ENCODE measurements at places on chromosomes 1 and 21.
A peak's percentile ranks its signal among the peaks of the same experiment; 100 is the strongest.

DNA sequence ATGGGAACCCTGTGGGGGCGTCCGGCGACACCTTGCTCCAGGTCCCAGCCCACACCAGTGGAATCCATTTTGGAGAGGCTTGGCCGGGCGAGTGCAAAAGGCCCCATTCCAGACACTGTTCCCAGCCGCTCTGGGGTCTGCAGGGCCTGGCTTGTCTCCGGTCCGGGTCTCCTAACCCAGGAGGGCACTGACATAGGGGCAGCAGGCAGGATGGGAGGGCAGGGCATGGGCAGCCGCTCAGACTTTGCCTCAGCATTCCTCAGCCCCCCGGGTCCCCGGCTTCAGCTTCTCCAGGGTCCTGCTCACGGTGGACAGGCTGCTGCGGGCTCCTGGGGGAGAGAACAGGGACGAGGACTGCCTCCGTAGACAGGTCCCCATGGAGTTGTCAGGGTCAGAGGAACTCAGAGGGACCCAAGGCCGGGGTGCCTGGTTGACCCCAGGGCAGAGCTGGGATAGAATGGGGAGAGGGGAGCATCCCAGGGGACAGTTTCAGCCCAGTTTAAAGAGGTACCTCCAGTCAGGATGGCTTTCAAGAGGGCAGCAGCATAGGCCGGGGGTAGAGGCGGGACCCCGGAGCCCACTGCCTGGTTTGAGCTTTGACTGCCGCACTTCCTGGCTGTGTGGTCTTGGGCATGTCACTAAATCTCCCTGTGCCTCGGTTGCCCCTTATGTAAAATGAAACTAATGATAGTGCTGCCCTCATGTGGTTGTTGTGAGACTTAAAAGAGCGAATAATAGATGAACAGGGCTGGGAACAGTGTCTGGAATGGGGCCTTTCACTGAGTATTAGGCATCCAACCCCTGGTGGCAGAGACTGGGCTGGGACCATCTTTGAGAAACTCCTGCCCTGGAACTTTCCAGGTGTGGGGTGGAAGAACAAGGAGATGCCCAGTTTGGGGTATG, 3.7 kb downstream of the KNCN start:
- DNase-seq = peak; percentile 60

DNA sequence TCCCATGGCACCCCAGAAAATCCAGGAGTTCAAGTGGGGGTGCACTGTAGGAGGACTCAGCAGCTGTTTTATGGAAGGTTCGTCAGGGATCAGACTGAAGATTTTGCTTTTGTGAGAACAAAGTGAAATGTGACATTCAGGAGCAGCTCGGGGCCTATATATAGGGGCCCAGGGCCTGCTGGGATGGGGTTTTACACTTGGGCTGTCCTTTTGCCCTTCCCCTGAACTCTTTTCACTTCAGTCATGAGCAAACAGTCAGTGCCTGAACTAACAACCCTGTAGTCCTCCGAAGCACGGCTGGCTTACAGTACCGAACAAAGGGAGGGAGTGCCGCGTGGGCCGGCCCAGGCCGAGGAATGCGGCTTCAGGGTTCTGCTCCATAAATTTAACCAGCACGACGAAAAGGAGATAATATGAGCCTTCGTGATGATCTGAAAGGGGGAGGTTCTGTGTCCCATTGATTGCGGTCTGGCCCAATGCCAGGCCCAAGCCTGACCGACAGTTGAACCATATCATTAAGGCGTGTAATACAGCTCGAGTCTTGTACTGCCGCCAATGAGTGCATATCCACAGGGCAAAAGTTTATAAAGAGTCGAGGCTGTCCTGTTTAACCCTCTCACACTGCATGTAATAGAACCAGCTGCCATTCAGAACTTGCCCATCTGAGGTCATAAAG, 139.9 kb downstream of the DHRS3 start:
- DNase-seq = peak; percentile 99

- peak; percentile 26 for DNase-seq
Observed at GRCh38 chr1:15757575-15758342, 836 bp upstream of the FBLIM1 start.

DNA sequence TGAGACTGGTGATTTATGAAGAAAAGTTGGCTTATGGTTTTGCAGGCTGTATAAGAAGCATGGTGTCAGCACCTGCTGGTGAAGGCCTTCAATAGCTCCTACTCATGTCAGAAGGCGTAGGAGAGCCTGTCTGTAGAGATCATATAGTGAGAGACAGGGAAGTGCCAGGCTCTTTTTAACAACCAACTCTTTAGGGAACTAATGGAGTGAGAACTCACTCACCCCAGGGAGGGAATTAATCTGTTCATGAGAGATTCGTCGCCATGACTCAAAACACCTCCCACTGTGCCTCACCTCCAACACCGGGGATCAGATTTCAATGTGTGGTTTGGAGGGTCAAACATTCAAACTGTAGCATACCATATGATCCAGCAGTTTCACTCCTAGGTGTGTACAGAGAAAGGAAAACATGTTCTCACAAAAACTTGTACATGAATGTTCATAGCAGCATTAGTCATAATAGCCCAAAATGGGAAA, 72.6 kb downstream of the TTC3 start:
- DNase-seq = no peak

GRCh38 chr1:160362168-160362957, 4.5 kb upstream of the NHLH1 start:
- DNase-seq = peak; percentile 18

DNA sequence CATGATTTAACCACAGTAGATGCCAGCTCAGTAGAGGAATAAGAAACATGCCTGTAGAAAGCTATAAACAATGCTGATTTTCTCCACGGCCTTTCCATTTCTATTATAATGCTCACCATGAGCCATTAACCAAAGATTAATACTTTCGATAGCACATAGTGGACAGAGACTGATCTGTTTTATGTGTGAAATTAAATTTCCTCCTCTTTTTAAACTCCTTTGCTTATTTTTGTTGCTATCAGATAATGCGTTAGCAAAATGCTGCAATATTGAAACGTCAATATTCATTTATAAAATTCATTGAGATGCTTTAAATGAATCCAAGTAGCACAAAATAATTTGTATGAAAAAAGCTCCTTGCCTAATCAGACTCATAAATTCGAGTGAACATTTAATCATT, 1807.9 kb downstream of the MRPL39 start:
- no peak for DNase-seq

- peak; percentile 23 for DNase-seq
Observed at GRCh38 chr1:231867607-231868006, 241.0 kb downstream of the DISC1 start.

- DNase-seq = no peak
Observed at GRCh38 chr1:107132780-107133179, 8.1 kb upstream of the NTNG1 start.

DNA sequence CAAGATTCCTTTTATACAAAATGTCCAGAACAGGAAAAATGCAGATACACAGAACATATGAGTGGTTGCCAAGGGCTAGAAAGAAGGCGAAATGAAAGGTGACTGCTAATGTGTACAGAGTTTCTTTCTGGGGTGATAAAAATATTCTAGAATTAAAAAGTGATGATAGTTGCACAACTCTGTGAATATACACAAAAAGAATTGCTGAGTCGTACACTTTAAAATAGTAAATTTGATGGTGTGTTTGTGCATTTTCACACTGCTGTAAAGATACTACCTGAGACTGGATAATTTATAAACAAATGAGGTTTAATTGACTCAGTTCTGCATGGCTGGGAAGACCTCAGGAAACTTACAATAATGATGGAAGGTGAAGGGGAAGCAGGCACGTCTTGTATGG, 23.9 kb downstream of the KLHDC7A start:
- no peak for DNase-seq

DNA sequence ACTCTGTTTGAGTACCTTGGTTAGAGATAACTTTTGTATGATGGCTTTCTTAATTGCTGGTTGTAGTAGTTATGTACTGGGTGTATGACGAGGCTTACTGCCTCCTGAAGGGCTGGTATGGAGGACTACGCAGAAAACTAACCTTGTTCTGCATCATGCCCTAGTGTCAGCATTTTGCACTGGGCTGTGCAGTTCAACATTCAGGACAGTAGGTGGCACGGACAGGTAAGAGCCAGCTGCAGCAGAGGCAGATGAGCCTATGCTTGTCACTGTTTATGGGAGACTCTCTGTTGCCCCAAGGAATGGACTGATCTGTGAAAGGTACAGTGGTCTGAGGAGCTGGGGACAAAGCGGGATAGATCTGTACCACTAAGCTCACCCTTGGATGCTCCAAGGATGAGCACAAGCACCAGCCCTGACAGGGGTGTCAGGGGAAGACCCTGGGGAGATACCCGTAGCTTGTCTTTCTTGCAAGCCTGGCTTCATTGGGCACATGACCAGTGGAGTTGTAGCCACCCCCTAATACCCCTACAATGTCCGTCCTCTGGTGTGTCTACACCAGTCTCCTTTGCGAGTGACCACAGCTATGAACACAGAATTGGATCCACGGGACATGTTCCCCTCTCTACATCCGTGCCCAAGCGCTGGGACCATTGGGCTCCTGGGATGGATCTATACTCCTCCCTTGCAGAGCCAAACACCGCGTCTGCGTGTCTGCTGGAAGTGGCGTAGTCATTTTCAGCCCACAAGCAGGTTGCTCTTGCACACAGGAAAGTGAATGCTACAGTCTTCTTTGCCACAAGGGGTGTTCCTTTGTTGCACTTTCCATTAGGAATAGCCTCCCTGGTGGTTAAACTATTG, 51.1 kb upstream of the CFHR3 start:
- peak; percentile 61 for DNase-seq

DNA sequence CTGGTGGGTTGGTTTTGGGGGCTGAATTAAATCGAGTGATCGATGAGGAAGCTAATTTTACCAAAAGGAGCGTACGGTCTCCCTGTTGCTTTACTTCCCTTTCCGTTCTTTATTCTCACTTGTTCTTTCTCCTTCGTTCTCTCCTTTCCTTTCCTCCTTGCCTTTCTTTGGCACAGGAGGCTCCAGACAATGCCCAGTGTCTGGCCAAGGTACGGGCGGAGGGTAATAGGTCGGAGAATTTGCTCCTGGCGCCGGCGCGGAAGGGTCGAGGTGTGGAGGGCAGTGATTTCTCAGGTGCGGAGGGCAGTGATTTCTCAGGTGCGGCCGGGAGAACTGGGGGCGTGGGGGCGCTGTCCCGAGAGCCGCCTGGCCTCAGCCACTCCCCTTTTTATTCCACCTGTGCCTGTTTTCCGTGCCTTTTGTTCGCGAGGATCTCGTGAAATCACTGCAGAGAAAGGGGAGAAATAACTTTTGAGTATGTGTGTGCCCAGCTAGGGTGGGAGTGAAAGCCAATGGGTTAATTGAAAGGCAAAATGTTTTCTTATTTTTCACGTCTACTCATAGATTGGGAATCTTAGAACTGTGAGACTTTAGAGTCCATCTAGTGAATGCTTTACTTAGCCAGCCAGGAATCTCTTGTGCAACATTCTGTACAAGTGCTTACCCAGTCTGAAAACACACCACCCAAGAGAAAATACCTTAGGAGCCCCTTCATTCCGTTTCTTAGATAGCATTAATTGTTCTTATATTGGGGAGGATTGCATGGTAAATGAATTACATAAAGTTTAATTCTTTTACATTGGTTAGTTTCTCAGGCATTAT, 1.3 kb downstream of the FNBP1L start:
- peak; percentile 57 for DNase-seq
